Stimulated activated naive CD4-positive, alpha-beta T cell treated with Interleukin-2 at 50 U/mL for 16 hours (primary cell): ENCODE measurements at places on chromosomes 11 and 22.

- DNase-seq: no peak
These were observed 64.7 kb downstream of the KCNQ1 start for GRCh38 chr11:2509481-2510001.

GRCh38 chr22:30357236-30357570, 396 bp downstream of the CCDC157 start:
- no peak for DNase-seq

GRCh38 chr11:119489087-119489486, 66.1 kb upstream of the THY1 start:
- no peak for DNase-seq

GRCh38 chr11:12280838-12281565, 96.4 kb upstream of the PARVA start:
- DNase-seq: no peak

- no peak for DNase-seq
These were observed 148.9 kb upstream of the CEP126 start for GRCh38 chr11:101765932-101766331.

DNA sequence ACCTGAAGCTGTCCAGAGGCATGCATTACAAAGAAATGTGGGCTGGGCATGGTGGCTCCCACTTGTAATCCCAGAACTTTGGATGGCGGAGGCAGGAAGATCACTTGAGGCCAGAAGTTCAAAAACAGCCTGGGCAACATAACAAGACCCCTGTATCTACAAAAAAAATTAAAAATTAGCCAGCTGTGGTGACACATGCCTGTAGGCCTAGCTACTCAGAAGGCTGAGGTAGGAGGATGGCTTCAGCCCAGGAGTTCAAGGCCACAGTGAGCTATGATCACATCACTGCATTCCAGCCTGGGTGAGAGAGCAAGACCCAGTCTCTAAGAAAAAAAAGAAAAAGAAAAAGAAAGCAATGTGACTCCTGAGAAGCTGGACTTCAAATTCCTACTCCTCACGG, 138.5 kb upstream of the HSD17B12 start:
- no peak for DNase-seq

DNA sequence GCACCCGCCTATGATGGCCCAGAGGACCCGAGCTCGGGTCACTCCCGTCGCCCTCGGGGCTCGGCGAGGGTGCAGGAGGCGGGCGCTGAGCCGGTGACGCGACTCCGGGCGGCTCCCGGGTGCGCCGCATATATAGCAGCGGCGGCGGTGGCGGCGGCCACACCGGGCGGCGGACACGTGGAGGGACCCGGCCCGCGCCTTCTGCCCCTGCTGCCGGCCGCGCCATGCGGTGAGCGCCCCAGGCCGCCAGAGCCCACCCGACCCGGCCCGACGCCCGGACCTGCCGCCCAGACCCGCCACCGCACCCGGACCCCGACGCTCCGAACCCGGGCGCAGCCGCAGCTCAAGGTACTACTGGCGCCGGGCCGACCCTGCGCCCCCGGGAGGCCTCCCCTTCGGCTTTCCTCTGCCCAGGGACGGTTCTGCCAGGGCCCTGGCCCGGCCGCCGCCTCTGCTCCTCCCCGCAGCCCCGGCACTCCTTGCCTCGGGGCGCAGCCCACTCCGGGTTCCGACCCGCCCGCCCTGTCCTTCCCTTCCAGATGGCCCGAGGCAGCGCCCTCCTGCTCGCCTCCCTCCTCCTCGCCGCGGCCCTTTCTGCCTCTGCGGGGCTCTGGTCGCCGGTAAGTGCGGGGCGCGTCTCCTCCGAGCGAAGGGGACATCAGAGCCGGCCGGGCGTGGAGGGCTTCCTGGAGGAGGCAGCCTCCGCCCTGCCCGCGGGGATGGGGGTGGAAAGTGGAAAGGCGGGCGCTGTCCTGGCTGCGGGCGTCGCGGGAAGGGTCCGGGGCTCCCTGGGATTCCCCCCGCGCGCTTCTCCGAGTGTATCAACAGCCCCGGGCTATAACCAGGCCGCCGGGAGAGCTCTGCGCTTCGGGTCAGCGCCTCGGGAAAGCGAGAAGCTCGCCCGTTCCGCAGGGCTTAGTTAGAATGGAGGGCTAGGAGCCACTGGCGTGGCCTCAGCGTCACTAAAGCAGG, at the start of gene GAL:
GAL (plus strand) TSS at position 160 of the 972 bp plus-strand sequence; CDS start at position 540, 380 bp downstream.
- DNase-seq: no peak

GRCh38 chr11:59259047-59259446, 46.3 kb upstream of the MPEG1 start:
- no peak for DNase-seq
